ENCODE measurements at places on chromosomes 1 and 21.

- no peak for DNase-seq
Observed at GRCh38 chr1:91499346-91499745, 1.3 kb upstream of the CDC7 start.

DNA sequence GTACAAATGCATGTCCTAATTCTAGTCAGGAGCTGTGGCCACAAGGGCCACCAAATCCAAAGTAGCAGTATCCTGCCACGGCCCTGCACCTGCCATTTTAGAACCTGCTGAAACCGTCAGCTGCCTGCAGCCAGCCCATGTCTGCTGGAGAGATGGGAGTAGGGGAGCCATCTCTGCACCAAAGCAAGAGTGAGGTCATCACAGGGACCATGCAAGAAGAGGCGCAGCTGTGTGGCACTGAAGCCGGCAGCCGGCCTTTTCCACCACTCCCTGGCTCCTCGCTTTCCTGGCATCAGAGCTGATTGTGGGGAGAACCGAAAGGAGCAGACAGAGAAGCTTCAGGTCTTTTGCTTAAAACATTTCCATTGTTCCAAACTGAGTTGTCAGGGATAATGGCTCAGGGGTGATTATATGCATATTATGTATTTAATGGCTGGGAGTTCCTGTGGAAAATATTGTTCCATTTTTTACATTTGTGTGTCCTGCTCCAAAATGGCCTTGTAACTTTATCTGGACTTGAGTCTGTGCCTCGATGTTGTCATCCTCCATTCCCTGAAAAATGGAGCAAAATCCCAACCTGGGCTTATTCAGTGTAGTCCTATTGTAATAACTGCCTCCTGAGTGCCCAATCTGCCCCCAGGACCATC, 18.7 kb upstream of the NBL1 start:
- DNase-seq, result no peak

GRCh38 chr1:119828266-119828665, 17.0 kb upstream of the REG4 start:
- no peak for DNase-seq

DNA sequence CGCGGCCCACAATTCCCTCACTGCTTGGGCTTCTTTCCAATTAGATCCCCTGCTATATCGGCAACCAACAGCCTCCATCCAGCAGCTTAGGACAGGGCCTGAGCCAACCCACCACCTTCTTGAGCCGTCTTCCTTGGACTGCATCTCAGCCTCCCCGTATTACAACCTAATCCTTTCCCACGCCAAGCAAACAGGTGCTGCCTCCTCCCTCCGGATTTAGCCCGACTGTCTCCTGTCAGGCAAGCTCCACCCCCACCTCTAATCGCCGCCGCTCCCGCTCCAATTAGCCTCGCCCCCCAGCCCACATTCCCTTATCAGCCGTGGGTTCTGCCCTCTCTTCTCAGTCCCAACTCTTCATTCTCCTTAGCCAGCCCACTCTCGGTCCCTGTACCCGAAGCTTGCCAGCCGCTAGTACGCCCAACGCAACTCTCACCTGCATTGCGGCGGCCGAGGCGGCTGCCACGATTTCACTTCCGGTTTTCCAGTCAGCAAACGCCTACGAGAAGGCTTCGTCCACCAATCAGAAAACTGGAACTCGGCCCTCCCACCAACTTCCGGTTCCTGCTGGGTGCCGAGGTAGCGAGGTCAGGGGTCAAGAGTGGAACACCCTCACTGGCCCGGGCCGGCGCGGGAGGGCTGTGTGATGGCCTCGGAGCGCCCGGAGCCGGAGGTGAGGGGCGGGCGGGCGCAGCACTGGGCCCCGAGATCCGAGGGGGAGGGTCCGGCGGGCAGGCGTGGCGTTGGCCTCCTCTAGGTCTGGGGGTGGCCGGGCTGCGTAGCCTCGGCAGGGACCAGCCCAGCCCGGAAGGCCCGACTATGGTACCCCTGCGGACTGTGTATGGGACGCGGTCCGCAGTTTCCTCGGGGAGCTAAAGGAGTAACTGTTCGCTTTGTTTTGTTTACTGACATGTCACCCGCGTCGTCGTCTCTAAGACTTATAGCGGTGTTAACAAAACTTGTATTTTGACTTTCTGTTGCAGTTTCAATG, at the start of the genes MED8 and SZT2:
Gene MED8 (minus strand): TSS at position 475 of the 988 bp plus-strand sequence. CDS start 36 bp downstream, at position 439.
Gene SZT2 (plus strand): TSS at position 574 of the 988 bp plus-strand sequence. CDS start 70 bp downstream, at position 644.
- DNase-seq, result peak; percentile 90

DNA sequence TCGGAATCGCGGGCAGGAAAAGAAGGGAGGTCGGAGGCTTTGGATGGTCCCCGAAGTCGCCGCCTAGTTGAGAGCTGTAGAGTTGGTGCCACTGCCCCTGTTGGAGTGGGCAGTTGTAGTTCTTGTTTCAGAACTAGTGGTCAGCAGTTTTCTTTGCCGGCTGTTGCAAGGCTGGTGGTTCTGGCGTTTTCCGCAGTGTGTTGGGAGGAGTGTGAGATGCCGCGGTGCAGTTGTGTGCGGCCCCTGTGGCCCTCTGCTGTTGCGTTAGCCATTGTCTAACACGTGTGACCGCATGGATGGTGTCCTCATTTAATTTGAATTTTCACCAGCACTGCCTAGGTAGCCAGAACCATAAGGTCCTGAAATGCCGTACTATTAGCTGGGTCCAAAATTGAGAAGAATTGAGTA, 1.4 kb downstream of the ARF1 start:
- DNase-seq, result no peak

DNA sequence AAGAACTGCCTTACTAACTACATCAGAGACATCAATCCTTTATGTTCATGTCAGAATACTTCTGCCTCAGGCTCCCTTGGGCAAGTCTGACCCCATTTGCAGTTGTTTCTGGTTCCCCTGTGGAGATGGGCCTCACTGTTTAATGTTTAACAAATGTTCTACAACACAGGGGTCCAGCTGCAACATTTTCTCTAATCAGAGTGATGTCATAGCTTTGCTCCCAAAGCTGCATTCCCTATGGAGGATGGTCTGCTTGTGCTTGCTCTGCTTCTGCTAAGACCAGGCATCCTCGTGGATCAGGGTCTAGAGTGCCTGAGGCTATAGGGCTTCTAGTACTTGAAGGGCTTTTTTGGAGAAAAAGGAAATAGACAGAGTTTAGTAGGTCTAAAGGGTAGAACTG, 1071.2 kb downstream of the TTLL7 start:
- DNase-seq, result no peak

DNA sequence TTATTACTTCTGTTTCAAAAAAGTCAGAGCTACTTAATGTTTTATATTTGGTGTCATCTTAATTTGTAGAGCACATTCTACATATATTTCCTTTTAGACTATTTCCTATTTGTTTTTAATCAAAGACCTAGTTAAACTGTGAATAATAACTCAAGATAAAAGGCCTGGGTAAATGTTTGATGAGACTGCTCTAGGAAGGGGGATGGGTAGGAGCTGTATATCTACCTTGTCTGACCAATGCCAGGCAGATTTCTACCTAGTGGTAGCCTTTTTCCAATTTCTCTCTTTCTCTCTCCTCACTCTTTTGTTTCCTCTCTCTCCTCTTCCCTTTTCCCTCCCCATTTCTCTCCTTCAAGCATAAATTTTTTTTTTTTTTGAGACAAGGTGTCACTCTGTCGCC, 31.9 kb upstream of the IVNS1ABP start:
- no peak for DNase-seq

DNA sequence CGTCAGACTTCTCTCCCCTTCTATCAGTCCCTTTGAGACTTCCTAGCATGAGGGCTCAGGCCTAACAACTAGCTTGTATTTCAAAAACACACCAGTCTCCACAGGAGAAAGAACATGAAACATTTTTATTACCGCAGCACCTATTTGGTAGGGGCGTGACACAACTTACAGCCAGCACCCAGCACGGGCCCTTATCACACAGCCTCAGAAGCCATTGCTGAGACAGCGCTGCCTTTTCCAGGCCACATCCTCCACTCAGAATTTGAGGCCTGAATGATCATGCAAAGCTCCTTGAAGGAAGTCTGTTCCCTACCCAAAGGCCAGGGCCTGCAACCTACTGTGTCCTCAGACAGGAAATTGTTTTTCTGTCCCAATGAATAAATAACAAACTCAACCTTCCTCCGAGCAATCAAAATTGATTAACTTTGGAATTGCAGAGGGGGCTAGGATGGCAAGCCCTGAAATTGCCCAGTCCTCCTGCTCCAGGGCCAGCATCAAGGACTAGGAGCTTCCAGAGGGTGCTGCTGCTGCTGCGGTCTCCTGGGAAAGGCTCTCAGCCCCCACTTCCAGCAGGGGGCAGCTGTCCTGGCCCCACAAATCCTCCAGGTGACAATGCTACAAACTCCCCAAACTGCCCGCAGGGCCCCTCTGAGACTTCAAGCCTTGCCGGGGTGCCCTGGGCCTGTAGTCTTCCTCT, 94.3 kb upstream of the GALNT2 start:
- no peak for DNase-seq

DNA sequence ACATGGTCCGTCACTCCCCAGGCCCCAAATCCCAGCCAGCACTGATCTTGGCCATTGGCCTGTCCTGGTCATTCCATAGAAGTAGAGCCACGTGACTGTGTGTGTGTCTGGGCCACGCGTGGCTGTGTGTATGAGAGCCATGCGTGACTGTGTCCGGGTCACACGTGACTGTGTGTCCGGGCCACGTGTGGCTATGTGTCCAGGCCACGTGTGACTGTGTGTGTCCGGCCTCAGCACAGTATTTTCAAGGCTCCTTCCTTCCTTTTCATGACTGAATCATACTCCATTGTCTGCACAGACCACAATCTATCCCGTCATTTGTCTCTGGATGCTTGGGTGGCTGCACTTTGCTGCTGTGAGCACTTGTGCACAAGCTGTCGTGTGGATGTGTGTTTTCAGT, 67.4 kb downstream of the SKI start:
- DNase-seq, result no peak

DNA sequence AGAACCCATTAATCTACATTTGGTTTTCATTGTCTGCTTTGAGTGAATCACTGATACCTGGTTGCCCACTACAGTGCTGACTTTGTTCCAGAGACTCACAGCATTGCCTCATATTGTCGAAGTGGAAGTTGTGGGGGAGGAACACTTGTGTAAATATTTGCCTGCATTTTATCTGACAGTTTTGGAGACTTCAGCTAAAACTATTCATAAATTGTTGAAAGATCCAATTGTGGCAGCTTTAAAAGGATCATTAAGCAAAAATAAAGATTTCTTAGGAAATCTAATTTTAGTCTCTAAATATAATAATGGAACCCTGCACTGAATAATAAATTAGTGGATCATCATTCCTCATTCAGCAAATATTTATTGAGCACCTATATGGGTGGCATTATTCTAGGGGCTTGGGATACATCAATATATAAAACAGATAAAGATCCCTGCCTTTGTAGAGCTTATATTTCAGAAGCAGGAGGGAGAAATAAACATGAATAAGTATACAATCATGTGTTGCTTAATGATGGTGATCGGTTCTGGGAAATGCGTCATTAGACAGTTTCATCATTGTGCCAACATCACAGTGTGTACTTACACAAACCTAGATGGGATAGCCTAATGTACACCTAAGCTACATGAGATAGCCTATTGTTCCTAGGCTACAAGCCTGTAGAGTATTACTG, 73.5 kb downstream of the OSBPL9 start:
- DNase-seq, result no peak

- DNase-seq, result no peak
Observed at GRCh38 chr21:43603641-43604504, 55.4 kb downstream of the HSF2BP start.

- DNase-seq, result no peak
Observed at GRCh38 chr21:34693192-34693810, 24.5 kb downstream of the CLIC6 start.

GRCh38 chr1:97252076-97252475, 530.5 kb downstream of the PTBP2 start:
- no peak for DNase-seq

DNA sequence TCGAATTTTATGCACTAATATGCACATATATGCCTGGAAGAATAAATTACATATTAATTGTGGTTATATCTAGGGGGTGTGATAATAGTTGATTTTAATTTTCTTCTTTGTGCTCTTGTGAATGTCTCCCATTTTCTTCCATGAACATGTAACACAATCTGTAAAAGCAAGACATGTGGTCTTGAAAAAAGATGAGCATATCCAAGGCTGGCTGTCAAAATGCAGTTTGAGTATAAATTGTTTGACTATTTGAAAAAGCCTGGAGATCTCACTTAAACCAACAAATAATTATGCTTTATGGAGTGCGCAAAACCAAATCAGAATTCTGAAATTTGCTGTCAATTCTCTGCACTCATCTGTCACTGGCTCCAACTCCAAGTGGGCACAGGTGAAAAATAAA, 143.9 kb downstream of the HMGB4 start:
- DNase-seq, result no peak

GRCh38 chr1:227884370-227885134, 63.2 kb downstream of the WNT9A start:
- no peak for DNase-seq

- DNase-seq, result no peak
Observed at GRCh38 chr21:38495242-38495641, 3.0 kb downstream of the ERG start.

- DNase-seq, result no peak
Observed at GRCh38 chr1:38973659-38974437, 17.2 kb upstream of the AKIRIN1 start.

DNA sequence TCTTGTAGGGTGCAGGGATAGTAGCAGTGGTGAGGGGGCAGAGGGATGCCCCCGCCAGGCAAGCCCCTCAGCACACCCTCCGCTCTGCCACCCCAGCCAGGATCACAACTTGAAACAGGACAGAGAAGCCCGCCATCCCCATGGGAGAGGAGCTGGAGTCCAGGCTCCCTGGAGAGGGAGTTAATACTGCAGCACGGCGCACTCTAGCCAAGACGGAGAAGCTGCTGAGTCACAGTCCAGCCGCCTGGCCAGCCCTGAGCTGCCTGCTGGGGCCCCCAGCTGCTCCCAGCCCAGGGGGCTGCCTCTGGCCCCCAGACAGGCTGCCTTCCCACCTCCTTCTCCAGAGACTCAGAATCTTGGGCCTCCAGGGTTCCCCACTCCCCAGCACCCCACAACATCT, 87.2 kb downstream of the SYT2 start:
- DNase-seq, result peak; percentile 17

- no peak for DNase-seq
Observed at GRCh38 chr1:71002709-71003475, 44.7 kb downstream of the PTGER3 start.

- no peak for DNase-seq
Observed at GRCh38 chr1:80365359-80366021, 1359.0 kb upstream of the ADGRL4 start.

- no peak for DNase-seq
Observed at GRCh38 chr1:31222176-31222575, 17.5 kb downstream of the NKAIN1 start.

DNA sequence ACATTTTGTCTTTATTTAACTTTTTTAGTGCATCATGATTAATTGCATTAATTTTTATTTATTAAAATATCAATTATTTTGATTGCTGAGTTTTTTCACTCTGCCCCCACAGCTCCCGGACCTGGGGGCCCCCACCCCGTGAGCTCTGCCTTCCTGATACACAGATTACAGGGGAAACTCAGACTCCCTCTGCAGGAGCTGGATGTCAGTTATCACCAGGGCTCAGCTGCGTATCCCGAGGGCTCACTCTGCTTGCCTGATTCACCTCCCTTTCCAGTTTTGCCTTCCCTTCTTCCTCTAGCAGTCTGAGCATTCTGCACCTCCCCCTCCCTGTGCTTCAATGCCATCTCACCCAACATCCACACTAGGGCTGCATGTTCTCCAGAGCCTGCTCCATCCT, 98.2 kb downstream of the ATP1A1 start:
- no peak for DNase-seq

- DNase-seq, result no peak
Observed at GRCh38 chr1:164466429-164466828, 92.6 kb upstream of the PBX1 start.

Measured in amygdala (tissue), 56 donors.